ENCODE measurements at places on chromosomes 4 and X. TPM values are rescaled to one million over a fixed set of nuclear protein-coding genes. Genes with fewer than 3 reads are reported as not detected.

Gene PLK4
- 6.6 TPM for total RNA-seq

Gene ANKRD50
- 20.6 TPM for total RNA-seq

GRCh38 chr4:131584587-131584986 is 1564.5 kb upstream of the PCDH10 start:
- DNase-seq, result no peak

- DNase-seq, result no peak
Measured at GRCh38 chrX:119290476-119290875, 54.4 kb downstream of the PGRMC1 start.

DNA sequence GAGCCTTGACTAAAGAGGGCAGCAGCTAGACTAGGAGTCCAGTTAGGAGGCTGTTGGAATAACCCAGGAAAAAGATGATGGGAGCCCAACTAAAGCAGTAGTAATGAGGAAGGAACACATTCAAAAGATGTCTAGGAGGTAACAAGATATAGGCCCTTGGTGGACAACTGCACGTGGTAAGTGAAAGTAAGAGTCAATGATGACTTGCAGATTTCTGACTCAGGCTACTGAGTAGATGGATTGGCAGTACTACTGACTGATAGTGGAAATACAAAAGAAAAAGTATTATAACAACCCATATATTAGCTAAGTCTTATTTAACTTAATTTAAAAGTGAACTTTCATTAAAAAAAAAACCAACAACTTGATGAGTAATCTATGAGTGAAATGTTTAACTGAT is 74.0 kb downstream of the PAK3 start:
- no peak for DNase-seq

DNA sequence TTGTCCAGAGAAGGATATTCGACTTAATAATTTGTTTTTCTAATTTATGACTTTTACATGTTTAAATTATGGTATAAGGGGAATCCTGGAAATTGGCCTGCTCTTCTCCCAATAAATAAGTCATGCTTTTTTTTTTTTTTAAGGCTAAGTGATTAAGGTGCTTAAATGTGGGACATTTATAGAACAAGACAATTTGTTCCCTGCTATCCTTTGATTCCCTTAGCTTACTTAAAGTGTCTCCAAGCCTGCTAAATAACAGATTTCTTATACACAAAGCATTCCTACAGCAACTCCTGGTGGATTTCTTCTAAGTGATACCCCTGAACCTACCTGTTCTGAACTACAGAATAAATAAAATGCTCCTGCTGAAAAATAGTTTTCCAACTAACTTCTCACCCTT is 233.0 kb upstream of the UGT8 start:
- no peak for DNase-seq
